ENCODE measurements at places on chromosomes 1 and 21. TPM values are rescaled to one million over a fixed set of nuclear protein-coding genes. Genes with fewer than 3 reads are reported as not detected.

DNA sequence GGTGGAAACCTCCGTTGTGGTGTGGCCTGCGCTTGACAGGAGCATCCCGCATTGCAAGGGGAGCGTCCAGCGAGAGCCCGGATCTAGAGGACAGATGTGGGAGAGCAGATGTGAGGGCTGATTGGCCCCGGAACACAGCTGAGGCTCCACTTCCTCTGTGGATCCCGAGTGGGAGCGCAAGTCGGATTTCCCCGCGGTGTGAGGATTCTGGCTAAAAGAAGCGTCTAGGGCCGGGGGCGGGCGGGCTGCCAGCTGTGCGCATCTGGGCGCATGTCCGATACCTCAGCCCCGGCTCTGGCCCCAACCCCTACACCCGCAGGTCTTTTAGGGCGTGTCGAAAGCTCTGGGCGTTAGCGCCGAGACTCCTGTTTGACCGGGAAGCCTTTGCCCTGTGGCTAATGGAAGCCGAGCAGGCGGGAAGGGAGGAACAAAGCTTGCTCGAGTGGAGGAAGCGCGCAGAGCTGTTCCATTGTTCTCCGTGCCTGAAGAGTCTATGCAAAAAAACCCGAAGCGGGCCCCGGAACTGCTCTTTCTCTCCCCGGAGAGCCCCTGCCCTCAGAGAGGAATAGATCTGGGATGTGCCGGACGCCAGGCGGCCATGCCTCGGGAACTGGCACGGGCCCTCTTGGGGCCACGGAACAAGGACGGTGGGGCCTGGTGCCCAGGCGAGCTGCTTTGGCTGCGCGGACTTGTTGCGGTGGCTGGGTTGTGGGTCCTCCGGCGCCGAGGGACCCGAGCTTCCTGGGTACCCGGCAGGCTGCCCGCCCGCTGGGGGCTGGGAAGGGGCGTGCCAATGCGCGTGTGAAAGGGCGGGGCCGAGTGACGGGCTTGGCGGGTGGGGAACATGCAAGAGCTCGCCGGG is 111.1 kb downstream of the NAV1 start:
- DNase-seq, result peak; percentile 88

DNA sequence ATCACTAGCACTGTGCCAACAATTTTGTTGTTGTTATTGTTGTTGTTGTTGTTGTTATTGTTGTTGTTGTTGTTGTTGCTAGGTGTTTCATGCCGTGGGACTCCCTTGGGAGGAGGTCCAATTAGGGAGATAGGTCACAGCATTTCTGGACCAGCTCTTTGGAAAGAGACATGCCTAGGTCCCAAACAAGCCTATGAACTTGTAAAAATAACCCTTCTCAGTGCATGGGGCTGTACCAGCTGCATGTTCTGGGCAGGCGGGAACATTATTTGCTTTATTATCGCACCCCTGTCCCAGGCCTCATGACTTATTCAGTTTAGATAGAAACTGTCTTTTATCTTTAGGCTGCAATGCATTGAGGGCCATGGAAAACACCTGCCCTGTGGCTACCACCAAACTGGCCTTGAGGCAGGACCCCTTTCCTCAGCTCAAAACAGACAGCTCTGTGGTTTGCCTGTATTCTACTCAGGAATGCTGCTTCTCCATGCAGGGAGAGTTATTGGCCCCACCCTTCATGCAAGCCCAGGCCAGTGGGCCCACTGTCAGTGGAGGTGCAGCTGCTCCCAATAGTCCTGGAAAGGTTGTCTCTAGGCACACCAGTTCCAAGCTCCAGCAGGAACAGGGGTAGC is 386.5 kb upstream of the BRINP3 start:
- DNase-seq, result no peak

Gene ERO1B
- 10.6 TPM for total RNA-seq

Gene TEKT2
- total RNA-seq, result 0.98 TPM

DNA sequence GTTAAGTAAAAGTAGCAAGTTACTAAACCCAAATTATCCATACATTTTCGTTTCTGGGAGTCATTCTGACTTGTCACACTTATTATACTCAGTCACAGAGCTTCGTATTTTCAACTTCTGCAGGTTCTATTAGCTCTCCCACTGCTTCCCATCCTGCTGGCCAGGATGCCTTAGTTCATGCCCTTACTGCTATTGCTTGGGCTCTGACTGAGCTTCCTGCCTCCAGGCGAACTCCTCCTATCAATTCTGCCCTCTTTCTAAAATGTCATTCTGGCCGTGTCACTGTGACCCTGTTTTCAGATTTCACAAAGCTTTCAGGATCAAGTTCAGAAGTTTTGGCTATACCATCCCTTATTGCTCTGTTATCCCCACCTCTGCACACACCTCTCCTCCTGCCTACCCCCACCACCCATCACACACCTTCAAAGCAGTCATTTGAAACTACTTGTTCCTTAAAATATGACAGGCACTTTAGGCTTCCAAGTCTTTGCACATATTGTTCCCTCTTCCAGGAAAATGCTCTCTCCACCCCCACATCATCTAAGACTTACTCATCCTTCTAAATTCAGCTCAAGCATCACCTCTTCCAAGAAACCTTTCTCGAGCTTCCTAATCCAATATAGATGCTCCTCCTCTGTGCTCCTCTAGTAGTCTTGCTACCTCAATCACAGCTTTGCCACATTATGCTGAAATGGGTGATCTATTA is 278.0 kb downstream of the BRINP2 start:
- no peak for DNase-seq

DNA sequence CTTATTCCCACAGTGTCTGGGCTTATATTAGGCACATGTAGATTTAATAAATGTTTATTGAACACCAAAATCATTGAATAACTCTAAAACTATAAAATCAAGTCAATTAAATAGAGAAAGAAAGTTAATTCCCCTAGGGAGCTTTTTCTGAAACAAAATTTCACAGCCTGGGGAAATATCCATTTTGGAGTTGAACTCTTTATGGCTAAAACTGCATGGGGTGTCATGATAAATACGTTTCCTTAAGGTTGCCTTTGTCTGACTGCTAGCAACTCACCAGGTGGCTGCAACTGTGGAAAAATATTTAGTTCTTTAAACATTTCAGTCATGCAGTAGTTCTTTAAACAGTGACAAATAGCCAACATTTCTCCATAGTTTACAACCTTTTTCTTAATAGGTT is 496.1 kb downstream of the LRRIQ3 start:
- no peak for DNase-seq

Gene KRTAP11-1
- not detected for total RNA-seq

DNA sequence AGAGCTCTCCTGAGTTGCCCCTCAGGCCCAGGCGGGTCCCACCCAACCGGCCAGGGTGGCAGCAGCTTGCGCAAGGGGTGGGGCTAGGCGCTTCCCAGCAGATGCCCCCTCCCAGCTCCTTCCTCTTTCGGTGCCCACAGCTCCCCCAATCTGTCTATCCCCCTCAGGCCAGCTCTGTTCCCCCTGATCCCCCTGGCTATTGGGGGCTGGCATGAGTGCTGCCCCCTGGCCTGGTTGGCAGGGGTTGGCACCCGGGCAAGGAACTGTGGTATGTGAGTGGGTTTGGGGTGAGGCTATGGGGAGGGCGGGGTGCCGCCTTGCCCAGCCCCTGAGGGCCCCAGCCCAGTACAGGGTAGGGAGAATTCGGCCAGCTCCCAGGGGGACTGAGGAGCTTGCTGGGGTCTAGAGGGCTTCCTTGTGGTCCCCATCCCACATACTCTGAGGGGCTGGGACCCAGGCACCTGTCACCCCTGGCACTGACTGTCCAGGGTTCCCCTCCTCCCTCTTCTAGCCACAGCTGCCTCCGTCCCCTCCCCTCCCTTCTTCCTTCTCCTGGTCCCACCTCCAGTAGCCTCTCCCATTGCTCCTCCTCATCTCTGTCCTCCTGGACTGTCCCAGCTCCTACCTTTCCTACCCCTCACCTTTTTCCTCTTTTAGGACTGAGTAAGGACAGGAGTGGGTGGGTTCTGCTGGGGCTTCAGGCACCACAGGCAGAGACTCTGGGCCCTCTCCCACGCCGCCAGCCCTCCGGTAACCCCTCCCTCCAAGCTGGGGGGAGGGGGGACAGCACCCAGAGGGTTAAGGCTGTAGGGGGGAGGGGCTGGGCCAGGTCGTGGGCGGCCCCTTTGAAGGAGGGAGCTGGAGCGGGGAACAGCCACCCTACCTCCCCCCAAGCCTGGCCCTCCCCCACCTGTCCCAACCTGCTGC is 5.7 kb downstream of the ZBTB7B start:
- DNase-seq, result no peak
